ENCODE measurements at places on chromosomes 4 and X.

DNA sequence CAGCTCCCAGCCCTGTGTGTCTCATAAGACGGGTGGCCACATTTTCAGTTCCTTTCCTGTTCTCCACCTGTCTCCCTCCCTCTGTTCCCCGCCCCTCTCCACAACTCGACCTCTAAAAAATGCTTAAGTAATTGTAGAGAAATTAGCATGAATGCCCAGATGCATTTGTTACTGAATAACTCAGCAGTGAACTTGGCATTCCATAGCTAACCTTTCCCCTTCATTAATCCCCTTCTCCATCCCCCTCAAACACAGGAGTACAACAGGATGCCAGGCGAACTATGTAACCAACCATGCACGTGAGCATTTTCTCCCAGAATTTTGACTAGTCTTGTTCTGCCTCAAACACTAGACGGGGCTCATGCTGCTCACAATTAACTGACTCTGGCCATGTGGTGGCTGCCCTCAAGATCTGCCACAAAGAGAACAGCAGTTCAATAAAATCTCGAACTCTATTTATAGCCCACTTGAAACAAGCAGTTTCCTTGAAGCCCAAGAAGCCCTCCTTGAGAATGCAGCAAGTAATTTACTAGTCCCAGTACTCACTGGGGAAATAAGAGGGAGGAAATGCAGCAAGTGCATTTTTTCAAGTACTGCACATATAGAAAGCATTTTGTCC is 351.2 kb downstream of the ARHGAP24 start:
- peak; percentile 100 for DNase-seq

- no peak for DNase-seq
These were observed 12.2 kb upstream of the EDA start for GRCh38 chrX:69603566-69604194.

- DNase-seq: no peak
These were observed 117.8 kb downstream of the UCHL1 start for GRCh38 chr4:41374490-41374889.

DNA sequence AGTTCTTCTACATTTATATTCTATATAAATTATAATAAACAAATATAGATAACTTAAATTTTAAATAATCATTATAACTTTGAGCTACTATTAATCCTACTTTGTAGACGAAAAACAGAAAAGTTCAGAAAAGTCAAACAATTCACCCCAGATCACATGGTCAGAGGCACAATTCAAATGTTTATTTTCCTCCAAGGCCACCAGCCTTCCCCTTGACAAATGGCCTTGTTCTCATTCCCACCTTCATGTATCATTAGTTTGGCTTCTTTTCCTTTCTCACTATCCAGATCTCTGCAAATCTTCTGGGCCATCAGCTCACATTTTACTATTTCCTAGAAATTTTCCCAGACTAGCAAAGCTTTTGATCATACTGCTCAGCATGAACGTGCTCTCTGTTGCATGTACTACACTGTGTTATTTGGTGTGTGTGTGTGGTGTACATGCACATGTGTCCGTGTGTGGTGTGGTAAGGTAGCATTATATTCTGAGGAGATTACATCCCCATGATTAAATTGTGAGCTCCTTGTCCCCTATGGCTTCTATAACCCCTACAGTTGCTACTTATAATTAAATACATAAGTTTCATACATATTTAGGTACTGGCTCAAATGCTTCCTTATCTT is 61.5 kb downstream of the ADGRA3 start:
- DNase-seq: no peak

DNA sequence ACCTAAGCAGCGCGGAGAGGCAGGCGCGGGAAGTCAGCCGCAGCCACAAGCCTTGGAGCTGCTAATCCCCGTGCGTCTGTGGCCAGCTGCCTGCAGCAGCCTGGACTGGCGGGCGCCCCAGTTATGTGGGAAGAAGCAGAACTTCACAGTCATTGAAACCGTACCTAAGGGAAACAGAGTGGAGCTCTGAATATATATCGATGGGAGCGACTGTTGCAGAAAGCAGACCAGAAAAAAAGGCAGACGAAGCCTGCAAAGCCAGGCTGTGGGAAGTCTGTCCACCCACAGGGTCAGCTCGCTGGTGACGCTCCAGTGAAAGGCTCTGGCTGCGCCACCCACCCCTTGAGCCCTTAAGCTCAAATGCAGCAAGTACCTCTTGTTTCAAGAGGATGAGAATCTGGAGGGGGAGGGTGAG is 24.7 kb downstream of the KCNE5 start:
- no peak for DNase-seq

- DNase-seq: no peak
These were observed 110.3 kb upstream of the MAP3K15 start for GRCh38 chrX:19625612-19626011.

GRCh38 chr4:14178421-14178820 is 550.9 kb upstream of the BOD1L1 start:
- DNase-seq: no peak

DNA sequence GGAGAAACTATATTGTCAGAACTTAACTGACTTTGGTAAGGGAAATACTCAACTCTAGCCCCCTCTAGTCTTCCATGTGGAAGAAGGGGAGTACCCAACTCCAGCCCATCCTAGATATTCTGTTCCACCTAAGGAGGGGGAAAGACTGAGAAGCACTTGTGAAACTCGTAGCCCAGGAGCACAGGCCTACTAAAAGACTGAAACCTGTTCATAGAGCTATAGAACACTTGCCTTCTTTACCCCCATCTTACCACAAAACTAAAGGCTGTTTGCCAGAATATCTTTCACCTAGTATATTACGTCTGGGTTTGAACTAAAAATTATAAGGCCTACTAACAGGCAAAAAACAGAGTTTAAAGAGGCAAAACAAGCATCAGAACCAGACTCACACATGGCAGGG is 15.5 kb downstream of the CLDN22 start:
- no peak for DNase-seq

DNA sequence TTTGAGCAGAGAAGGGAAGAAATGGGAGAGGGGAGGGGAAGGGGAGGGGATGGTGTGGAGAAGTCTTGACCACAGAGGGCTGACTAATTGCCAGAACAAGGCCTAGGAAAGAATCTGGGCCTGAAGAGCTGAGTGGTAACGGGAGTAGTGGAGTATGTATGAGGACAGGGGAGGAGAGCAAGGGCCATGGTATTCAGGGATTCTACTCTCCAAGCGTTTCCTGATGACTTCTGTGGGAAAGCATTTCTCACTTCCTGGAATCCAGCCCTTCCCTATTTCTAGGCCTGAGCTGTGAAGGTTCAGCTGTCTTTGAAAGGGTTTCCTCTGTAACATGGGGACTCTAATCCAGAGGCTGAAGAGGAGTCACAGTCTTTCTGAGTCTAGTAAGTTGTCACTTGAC is 19.7 kb upstream of the SOX3 start:
- no peak for DNase-seq
